Cardiac atrium fibroblast (primary cell): ENCODE measurements at places on chromosomes 2 and 18. TPM values are rescaled to one million over a fixed set of nuclear protein-coding genes. Genes with fewer than 3 reads are reported as not detected.

The GAD1 gene
- total RNA-seq: not detected in 2 replicates

The FRZB gene
- 0.49 TPM in 1 of 2 replicates, not detected in the other for total RNA-seq

The CHST10 gene
- total RNA-seq: 7.9 and 8.1 TPM in 2 replicates

The CFAP65 gene
- not detected in 2 replicates for total RNA-seq

The STARD6 gene
- not detected in 2 replicates for total RNA-seq

The AMER3 gene
- not detected in 2 replicates for total RNA-seq

The PLCL1 gene
- 9.2 and 21.2 TPM in 2 replicates for total RNA-seq

The ERBB4 gene
- not detected in 2 replicates for total RNA-seq

The CREG2 gene
- 0.36 and 0.65 TPM in 2 replicates for total RNA-seq

The DYNAP gene
- total RNA-seq: not detected in 2 replicates

The TRIM54 gene
- not detected in 2 replicates for total RNA-seq

The SLC9A4 gene
- total RNA-seq: not detected in 2 replicates

The THADA gene
- total RNA-seq: 12.3 and 15.4 TPM in 2 replicates

The GPC1 gene
- 213 and 270 TPM in 2 replicates for total RNA-seq

The HOXD9 gene
- total RNA-seq: not detected in 2 replicates

The KIF1A gene
- total RNA-seq: not detected in 2 replicates

The NFATC1 gene
- total RNA-seq: 10.5 and 11.7 TPM in 2 replicates

The CHRNG gene
- not detected in 2 replicates for total RNA-seq

The CHRNA1 gene
- total RNA-seq: not detected in 2 replicates

The TIMM21 gene
- total RNA-seq: 39.5 and 50.4 TPM in 2 replicates

The EML6 gene
- under 0.01 TPM in 2 replicates for total RNA-seq

The ADD2 gene
- not detected in 2 replicates for total RNA-seq

The CCDC142 gene
- total RNA-seq: 6.0 and 11.0 TPM in 2 replicates

The SLC30A3 gene
- total RNA-seq: not detected in 2 replicates

The TMEM200C gene
- total RNA-seq: not detected in 2 replicates

The MYO1B gene
- 119 and 168 TPM in 2 replicates for total RNA-seq

The CSRNP3 gene
- total RNA-seq: 0.54 and 1.5 TPM in 2 replicates

The SLC11A1 gene
- total RNA-seq: under 0.01 TPM in 2 replicates

The ANKRD62 gene
- total RNA-seq: not detected in 2 replicates

The LYG2 gene
- not detected in 2 replicates for total RNA-seq

The GCKR gene
- 0.32 TPM in 1 of 2 replicates, not detected in the other for total RNA-seq

The CD8B gene
- total RNA-seq: not detected in 2 replicates

The STEAP3 gene
- total RNA-seq: 3.1 and 5.0 TPM in 2 replicates

The FOXD4L1 gene
- total RNA-seq: 0.16 TPM in 1 of 2 replicates, not detected in the other

The SULT1C2 gene
- not detected in 2 replicates for total RNA-seq

The PHOSPHO2 gene
- 0.36 and 1.1 TPM in 2 replicates for total RNA-seq

The CNGA3 gene
- total RNA-seq: not detected in 2 replicates

The AFF3 gene
- total RNA-seq: 0.32 TPM in 1 of 2 replicates, not detected in the other

The MOGAT1 gene
- total RNA-seq: not detected in 2 replicates
